ENCODE measurements at places on chromosomes 5 and 9. TPM values are rescaled to one million over a fixed set of nuclear protein-coding genes. Genes with fewer than 3 reads are reported as not detected.

The C9orf50 gene
- not detected for total RNA-seq

DNA sequence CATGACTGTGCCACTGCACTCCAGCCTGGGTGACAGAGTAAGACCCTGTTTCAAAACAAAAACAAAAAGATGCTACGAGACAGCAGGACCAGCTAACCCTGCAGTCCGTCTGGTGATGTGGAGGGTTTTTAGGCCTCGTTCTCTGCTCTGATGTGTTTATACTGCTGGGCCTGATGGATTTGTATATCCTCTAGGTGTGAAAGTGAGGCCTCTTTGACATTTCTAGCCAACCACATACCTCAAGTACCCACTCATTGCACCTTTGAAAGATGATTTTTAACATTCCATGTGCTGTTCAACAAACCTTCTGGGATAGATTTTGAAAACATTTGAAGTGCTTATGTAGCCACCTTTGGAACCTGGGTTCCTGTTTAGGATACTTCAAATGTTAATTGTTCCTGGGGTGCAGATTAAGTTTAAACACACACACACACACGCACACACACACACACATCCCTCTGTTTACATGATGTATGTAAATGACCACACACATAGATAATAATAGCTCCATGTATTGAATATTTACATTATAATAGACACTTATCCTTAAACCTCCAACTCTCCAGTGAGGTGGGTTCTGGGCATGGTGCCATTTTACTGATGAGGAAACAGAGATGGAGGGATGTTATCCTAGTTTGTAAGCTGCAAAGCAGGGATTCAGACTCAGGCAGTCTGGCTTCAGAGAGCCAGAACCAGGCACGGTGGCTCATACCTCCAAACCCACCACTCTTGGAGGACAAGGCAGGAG is 48.8 kb upstream of the GOLPH3 start:
- DNase-seq = no peak

GRCh38 chr9:110092792-110093191 is 115.2 kb downstream of the C9orf152 start:
- no peak for DNase-seq

- no peak for DNase-seq
Observed at GRCh38 chr5:100595152-100595811, 60.1 kb downstream of the FAM174A start.

GRCh38 chr9:112869041-112869529 is 21.6 kb downstream of the SLC46A2 start:
- no peak for DNase-seq

All from omental fat pad (tissue), 4 donors.